ENCODE measurements at places on chromosomes 7 and 10. TPM values are rescaled to one million over a fixed set of nuclear protein-coding genes. Genes with fewer than 3 reads are reported as not detected.

ZP3 gene
- polyA plus RNA-seq: 1.4 TPM

MACC1 gene
- polyA plus RNA-seq: 7.2 TPM

FAM171A1 gene
- 29.5 TPM for polyA plus RNA-seq

NYAP1 gene
- polyA plus RNA-seq: not detected

HOXA6 gene
- 0.16 TPM for polyA plus RNA-seq

LIPF gene
- polyA plus RNA-seq: not detected

NKX1-2 gene
- 0.22 TPM for polyA plus RNA-seq

GUSB gene
- 124 TPM for polyA plus RNA-seq

EPO gene
- not detected for polyA plus RNA-seq

SPAM1 gene
- polyA plus RNA-seq: not detected

MYH16 gene
- polyA plus RNA-seq: not detected

OR13A1 gene
- not detected for polyA plus RNA-seq

CYP2C19 gene
- polyA plus RNA-seq: 21.3 TPM

LEP gene
- not detected for polyA plus RNA-seq

FAM24B gene
- not detected for polyA plus RNA-seq

TAF3 gene
- 7.7 TPM for polyA plus RNA-seq

TMEM236 gene
- 0.51 TPM for polyA plus RNA-seq

PRLHR gene
- polyA plus RNA-seq: not detected

TCF7L2 gene
- polyA plus RNA-seq: 34.1 TPM

FAS gene
- 7.3 TPM for polyA plus RNA-seq

HIP1 gene
- polyA plus RNA-seq: 8.3 TPM

MLXIPL gene
- 46.7 TPM for polyA plus RNA-seq

PDIA4 gene
- polyA plus RNA-seq: 413 TPM

POM121C gene
- polyA plus RNA-seq: 22.7 TPM

GRID2IP gene
- polyA plus RNA-seq: 0.25 TPM

EDRF1 gene
- polyA plus RNA-seq: 11.4 TPM

USP54 gene
- polyA plus RNA-seq: 19.4 TPM

STMP1 gene
- polyA plus RNA-seq: 74.8 TPM

ABCB4 gene
- 0.37 TPM for polyA plus RNA-seq

RBP4 gene
- 997 TPM for polyA plus RNA-seq

TSPAN33 gene
- 7.3 TPM for polyA plus RNA-seq

HYAL4 gene
- not detected for polyA plus RNA-seq

FFAR4 gene
- 0.04 TPM for polyA plus RNA-seq

CALN1 gene
- 0.28 TPM for polyA plus RNA-seq

AASS gene
- 22.4 TPM for polyA plus RNA-seq

LRRC18 gene
- not detected for polyA plus RNA-seq

PLAU gene
- polyA plus RNA-seq: 10.4 TPM

GDF2 gene
- 0.39 TPM for polyA plus RNA-seq
